ENCODE measurements at places on chromosomes 1 and 21.

DNA sequence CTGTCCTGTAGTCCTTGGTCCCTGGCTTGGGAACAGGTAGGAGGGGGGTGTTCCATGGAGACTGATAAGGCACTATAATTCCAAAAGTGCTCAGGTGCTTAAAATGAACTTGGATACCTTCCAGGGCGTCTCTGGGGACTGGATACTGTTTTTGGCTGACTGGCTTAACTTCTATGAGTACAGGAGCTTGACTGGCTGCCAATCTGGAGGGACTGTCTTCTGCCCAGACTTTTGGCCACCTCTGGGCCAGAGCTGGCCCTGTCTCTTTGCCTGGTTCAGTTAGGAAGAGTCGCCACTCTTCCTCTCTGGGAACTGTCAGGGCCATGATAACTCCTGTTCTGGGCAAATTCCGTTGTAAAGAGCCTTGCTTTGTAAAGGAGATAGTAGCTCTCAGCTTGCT lies 407.0 kb downstream of the TGFB2 start:
- no peak for DNase-seq

DNA sequence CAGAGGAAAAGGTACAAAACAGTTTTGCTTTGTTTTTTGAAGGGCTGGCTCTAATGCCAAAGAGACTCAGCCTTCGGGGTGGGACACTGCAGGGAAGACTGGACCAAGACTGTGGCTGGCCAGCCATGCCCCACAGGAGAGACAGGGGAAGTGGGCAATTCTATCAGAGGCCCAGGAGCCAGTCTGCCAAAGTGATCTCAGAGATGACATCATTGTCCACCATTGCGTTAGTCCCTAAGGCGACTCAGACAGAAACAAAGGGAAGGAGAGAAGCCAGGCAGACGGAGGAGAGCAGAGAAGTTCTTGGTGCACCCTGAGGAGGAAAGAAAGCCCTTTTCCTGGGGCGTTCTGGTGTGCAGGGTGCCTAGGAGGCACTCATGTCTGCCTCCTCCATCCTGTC lies 26.4 kb downstream of the OPTC start:
- DNase-seq = no peak

DNA sequence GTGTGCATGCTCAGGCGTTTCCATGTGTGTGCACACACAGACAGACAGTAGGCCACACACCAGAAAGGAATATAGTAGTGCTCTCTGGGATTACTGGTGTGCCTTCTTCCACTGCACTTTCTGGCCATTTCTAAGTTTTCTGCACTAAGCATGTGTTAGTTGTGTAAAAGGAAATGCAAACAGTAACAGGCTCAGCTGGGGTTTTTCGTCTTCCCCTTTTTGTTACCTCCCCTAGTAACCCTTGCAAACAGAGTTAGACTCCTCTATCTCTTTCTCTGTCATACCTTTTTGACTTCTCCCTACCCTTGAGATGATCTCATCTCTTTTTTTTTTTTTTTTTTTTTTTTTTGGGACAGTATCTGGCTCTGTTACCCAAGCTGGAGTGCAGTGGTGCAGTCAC lies 196.3 kb downstream of the SDCCAG8 start:
- DNase-seq = no peak

DNA sequence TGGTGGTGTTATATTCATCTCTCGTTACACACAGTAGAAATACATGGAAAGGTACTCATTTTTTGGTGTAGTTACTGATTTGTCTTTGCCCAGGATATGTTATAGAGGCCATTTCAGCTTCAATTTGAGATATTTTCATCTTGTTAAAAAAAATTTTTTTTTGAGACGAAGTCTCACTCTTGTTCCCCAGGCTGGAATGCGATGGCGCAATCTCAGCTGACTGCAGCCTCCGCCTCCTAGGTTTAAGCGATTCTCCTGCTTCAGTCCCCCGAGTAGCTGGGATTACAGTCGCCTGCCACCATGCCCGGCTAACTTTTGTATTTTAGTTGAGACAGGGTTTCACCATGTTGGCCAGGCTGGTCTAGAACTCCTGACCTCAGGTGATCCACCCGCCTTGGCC lies 19.0 kb downstream of the MORC3 start:
- DNase-seq = no peak

GRCh38 chr1:167601442-167602383 lies 28.3 kb upstream of the RCSD1 start:
- DNase-seq = no peak

- no peak for DNase-seq
Measured at GRCh38 chr1:217026531-217026930, 303.3 kb upstream of the ESRRG start.
